ENCODE measurements at places on chromosomes 13 and 19.

GRCh38 chr13:29284726-29285125 is 310.8 kb downstream of the SLC7A1 start:
- DNase-seq = peak; percentile 8

GRCh38 chr19:33472691-33473652 is 48.6 kb downstream of the PEPD start:
- no peak for DNase-seq

DNA sequence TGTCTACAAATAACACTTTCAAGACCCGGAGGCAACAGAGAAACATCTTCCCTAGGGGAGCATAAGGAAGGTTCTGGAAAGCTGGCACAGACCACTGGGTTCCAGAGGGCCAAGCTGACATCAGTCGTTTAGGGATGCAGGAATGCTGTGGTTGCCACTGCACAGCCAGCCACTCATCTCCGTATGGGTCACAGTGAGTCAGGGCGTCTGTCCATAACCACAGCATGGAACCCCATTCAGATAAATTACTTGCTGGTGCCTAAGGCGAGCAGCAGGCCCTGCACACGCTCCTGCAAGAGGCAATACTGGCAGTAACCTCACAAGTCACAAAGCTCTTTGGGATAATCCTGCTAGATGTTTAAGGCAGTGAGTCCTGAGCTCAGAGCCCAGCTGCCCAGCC is 140.9 kb upstream of the UBL3 start:
- DNase-seq = no peak

DNA sequence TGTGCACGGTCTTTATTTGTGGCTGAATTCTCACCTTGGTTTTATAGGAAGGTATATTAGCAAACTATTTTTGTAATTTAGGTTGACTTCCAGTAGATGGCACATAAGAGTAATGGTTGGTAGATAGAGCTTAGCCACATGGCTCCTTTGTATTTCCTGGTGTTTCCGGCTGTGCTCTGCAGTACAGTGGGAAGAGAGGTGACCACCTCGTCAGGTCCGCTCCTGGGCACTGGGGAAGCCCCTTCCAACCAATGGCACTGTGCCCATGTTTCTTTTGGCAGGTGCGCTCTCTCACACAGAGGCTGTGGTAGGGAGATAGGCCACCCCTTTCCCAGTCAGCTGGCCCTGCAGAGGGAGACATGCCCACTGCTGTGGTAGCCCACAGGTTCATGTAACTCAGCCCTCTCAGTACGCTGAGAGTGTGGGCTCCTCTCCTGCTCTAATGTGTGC is 74.3 kb upstream of the ATP12A start:
- DNase-seq = no peak

DNA sequence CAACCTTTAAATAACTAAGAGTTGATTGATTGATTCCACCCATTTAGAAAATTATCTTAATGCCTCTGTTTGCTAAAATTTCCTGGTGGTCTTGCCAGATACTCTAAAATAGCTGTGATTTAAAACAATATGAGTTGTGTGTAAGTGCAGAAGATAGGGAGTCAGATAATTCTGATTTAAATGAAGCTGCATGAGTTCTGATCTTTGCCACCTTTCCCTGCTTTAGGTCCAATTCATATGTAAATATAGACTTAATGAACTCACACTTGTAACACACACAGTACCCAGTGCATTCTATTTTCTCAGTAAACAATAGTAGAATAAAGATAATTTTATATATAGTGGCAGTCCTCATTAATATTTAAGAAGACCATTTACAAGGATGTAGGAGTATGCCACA is 981.8 kb downstream of the SLITRK1 start:
- DNase-seq = no peak

GRCh38 chr13:32278426-32278825 is 36.7 kb downstream of the ZAR1L start:
- no peak for DNase-seq

DNA sequence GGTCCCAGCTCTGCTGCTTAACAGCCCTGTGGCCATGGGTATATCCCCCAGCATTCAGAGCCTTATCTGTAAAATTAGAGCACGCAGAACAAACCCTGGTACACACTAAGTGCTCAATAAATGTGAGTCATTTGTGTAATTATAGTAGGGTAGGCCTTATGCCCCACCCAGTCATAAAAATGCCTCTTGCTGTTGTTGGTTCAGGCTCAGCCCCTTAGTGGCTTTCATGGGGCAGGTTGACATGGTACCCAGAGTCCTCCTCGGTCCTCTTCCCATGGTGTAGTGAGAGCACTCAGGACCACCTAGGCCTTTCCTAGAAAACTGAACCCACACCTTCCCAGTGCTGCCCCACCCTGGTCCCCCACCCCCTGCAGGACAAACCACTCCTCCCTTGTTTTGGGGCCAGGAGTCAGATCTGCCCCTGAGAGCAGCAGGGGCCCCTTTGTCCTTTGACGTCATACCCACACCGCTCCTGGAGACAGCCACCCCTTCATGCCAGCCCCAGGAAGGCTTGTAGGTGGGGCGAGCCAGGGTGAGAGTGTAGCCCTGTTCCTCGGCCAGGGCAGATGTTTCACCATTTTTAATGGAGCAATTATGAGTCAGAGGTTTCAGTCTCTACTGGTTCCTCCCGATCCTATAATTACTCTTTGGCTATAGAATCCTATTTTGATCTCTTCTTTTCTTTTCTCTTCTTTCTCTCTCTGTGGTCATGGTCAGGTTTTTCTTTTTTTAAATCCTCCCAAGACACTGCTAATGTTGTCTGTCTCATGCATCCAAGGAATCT is 36.8 kb downstream of the ACTN4 start:
- DNase-seq = no peak

- no peak for DNase-seq
Observed at GRCh38 chr13:98226496-98226895, 49.4 kb upstream of the RNF113B start.

GRCh38 chr19:33604651-33605050 is 17.1 kb upstream of the CHST8 start:
- no peak for DNase-seq

- no peak for DNase-seq
Observed at GRCh38 chr13:77310579-77311279, 16.2 kb downstream of the MYCBP2 start.

- no peak for DNase-seq
Observed at GRCh38 chr13:45737571-45738017, 35.5 kb downstream of the CBY2 start.

DNA sequence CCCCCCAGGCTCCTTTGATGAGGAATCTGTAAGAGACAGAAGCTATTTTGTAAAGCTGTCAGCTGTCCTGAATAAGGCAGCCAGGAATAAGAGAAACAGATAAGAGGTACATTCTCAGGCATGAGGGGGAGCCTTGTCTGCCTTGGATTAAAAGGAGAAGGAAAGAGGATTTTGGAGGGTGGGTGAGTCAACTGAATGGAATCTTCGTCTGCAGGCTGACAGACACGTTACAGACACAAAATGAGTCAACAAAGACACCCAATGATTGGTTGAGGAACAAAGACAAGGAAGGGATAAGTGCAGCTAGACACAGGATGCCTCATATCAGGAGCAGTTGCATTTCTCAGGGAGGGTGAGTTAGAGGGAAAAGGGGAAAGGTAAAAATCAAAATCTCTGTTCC is 162.5 kb downstream of the OLFM4 start:
- DNase-seq = no peak

DNA sequence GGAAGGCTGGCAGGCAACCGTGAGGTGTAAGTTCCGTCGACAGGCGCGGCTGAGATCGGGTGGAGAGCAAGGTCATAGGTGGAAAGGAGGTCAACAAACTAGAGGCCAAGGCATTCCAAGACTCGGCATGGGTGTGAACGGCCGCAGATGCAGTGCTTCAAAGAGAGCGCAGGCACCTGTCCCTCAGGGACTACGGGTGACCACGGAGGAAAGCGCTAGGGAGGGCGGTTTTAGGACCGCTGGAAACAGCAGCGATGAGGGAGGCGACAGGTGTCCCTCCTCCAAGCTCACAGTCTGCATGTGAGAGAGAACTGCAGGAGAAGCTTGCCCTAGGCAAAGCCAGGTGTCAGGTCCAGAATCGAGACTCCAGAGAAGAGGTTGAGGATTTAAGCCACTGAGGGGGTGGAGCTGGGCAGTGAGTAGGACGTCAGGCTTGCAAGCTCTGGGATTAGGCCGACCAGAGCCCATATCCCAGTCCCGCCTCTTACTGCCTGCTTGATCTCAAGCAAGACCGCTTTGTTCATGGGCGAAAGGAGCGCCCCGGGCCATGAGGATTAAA is 1.6 kb upstream of the MLNR start:
- DNase-seq = peak; percentile 11

GRCh38 chr19:38003438-38004185 is 96.6 kb downstream of the SIPA1L3 start:
- DNase-seq = peak; percentile 43

DNA sequence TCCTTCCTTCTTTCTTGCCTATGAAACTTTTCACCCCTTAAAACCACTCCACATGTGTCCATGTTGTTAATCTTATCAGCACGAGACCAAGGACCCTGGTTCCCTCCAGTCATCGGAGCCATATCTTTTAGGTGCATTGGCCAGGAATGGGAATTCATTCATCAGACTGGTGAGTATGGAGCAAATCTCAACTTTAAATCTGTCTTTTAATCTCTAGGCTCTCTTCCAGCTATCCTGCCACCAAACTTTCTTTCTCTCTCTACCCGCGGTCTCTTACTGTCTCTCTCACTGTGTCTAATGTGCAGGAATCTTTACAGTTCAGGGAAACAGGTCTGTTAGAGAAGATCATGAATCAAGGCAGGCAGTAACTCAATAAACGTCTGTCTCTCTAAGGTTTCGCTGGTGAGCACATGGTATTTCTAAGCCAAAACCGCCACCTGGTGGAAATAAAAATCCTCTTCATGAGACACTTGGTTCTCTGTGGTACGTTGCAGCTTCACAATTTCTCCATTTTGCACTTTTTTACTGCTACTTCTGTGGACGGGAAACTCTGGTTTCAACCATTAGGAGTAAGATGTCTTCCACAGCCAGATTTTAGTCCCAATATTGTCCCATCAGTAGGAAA is 16.1 kb downstream of the LGALS16 start:
- DNase-seq = peak; percentile 73

DNA sequence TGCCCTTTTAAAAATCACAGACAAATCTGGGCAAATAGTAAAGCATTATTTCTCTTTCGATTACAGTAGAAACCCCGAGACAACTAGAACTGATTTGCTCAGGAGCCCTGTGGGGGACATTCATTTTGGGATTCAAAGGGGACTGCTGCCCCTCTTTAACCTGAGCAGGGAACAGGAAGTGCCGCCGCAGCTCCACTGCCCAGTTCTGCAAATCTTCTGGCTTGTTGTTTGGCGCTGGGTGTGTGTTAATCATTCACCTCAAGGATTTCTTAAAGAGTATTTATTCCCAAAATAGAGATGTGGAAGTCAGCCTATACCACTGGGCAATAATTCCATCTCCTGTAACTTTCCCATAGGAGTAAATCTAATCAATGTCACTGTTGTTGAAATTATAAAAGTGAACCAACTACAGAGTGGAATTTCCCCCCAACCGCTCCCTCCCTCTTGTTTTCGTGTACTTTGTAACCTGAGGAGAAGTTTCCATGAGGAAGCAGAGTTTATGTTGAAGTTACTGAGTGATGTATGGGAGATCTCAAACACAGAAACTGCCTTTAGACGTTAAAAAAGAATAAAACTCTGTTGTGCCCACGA is 515.8 kb downstream of the KLF12 start:
- DNase-seq = no peak

- DNase-seq = no peak
Observed at GRCh38 chr19:55590617-55591016, 8.7 kb downstream of the FIZ1 start.

DNA sequence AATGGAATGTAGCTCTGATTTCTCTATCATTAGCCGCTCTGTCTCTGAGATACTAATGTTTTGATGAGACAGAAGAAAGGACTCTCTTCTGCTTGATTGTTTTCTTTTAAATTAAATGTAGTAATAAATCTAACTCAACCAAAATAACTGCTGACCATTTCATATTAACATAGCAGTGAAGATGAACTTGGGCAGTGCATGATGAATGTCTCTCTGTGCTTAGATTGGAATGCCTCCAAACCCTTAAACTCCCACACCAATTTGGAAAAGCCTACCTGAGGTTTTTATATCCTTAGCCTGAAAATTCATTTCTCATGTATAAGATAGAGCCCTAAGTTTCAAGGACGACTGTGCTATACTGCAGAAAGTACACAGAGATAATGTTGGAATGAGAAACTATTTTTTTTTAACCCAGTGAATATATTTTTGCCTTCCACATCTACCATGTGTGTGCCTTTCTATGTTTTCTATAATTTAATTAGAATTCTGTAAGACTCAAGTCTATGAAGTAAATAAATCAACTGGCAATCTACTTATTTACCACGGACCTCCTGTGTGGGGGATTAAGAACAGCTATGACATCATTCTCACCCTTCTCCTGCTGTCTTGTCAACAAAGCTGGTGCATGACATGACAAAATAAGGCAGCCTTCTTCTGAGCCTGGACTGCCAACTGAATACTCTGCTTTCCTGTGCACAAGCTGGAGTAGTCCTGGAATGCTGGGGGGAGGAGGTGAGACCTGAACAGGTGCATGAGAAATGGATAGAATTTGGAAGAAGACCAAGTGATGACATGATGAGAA is 155.5 kb downstream of the FGF9 start:
- DNase-seq = no peak

DNA sequence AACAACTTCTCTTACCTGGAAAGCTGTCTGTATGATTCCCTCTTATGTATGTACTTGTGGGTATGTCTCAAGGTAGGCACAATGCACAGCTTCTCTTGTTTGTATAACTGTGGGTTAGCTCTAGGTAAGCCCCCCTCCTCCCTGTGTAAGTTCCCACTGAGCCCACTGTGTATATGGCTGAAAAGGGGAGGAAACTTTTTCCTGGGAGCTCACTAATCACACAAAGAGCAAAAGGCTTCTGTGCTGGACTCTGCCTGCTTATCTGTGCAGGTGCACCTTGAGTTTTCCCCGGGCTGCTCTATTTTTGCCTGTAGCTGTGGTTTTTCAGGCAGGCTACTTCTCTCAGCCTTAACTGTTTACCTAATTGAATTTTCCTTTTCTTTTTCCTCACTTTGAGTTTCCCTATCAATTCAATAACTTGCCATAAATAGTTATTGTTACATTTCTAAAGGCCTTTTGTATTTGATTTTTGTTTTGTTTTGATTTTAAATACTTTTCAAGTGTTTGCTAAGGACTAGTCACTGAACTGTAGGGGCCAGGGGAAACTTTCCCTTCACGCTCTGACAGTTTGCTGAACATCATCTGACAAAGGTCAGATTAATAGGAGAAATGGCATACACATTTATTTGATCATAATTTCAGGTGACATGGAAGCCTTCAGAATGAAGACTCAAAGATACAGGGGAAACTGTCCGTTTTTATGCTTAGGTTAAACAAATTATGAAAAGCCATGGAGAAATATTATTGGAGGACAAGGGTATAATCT is 423.5 kb upstream of the ATXN8OS start:
- no peak for DNase-seq

All from NCI-H526 (cell line).